ENCODE measurements at places on chromosomes 2 and 18.

DNA sequence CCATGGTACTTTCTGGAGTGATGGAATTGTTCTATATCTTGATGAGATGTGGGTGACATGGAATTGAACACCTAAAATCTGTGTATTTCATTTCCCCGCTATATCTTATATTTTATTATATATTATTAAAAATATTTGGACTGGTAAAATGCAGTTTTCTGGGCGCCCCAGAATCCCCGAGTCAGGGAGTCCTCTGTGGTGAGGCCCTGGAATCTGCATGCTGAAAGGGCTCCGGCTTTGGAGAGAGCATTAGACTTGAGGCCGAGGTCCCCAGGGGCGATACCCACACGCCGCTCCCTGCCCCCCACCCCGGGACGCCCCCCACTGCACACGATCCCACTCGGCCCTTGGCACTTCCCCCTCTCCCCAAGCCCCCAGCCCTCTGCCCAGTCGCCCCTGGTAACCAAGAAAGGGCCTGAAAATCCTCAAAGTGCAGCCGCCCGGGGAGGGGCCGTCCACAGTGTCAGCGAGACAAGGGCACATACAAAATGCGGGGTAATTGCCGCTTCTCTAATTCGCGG is 126.0 kb downstream of the ZFP36L2 start:
- DNase-seq: no peak

DNA sequence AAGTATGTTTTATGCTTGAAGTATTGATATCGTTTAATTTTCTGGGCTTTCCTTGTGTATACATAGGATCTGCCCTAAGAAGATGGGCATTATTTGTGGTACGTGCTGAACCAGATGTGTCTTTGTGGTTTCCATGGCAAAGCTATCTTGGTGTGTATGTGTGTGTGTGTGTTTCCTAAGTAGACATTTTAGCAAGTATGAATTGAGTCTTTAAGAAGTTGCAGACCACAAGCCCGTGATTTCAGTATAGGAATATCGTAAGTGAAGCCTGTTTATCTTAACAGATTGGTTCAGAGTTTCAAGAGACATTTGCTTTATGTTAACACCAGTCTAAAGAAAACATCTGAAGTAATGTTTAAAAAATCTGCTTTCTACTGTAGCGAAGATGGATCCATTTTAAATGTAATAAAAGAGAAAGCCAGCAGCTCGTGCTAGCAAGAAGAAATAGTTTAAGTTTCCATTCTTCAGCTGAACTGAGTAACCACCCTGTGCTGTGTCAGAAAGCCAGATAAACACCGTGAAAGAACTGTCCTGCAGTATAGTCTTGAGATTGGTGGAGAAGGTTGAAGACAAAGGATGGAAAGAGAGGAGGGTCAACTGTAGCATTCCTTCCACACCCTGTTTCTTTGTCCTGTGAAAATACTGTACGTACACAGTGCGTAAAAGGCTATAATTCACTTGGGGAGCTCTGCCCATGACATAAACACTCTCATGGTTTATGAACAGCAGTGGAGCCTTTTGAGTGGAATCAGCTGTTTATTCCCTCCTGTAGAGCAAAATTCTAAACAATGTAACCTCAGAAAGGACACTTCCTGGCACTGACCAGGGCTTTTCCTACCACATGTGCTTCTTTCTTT is 91.9 kb upstream of the FOSL2 start:
- DNase-seq: peak; percentile 64

DNA sequence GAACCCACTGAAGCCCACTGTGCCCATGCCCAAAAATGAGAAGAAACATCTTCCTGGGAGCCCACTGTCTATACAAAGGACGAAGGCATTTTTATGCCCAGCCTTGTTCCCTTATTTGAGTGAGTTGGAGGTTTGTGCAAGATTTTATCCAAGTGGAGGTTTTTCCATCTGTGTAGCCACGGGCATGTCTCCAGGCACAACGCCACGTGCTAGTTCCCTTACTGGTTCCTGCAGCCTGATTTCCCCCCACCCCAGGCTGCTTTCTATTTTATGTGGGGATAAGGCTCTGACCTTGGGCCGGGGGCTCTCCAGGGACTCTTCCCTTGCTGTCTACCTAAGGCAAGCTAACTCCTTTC is 22.2 kb upstream of the TXNL4A start:
- no peak for DNase-seq

- no peak for DNase-seq
Observed at GRCh38 chr2:35933031-35933430, 422.5 kb upstream of the CRIM1 start.

DNA sequence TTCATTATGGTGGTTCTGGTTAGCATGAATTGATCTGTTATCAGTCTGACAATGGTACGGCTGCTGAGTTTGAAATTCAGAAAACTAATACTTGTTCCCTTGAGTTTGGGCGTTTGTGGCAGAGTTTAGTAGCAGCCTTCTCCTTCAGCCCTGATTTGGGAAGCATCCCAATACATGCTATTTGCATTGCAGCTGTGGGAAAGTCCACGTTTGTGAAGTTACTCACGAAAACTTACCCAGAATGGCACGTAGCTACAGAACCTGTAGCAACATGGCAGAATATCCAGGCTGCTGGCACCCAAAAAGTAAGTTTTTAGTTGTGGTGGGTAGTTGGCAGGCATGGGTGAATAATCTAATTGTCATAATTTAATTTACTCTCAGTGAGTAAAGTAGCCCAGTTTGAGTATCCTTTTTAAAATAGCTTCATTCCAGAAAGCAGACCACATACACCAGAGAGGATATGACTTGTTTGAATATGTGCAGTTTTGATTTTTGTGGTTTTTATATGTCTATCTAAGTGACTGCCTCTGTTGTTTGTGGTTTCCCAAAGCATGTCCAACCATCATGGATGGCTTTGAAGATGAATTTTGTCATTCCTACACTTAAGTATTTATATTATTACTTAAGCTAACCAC is 12.2 kb downstream of the DGUOK start:
- DNase-seq: peak; percentile 73

DNA sequence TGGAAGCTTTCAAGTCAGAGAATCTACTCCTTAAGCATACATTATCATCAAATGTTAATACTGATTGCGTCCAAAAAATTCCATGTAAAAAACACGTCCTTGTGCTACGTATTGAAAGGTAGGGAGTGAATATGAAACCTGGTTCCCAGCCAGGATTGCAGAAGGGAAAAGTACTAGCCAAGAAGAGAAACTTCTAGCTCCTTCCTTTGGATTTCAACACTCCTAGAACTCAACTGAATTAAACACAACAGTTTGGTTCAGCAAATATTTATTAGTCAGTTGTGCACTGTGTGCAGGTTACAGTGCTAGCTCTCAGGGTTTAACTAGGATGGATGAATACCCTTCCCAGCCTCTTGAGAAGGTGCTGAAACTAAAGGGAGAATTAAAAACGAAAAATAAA is 33.9 kb upstream of the FHL2 start:
- DNase-seq: no peak

- no peak for DNase-seq
Observed at GRCh38 chr2:128783896-128784295, 465.2 kb upstream of the HS6ST1 start.

DNA sequence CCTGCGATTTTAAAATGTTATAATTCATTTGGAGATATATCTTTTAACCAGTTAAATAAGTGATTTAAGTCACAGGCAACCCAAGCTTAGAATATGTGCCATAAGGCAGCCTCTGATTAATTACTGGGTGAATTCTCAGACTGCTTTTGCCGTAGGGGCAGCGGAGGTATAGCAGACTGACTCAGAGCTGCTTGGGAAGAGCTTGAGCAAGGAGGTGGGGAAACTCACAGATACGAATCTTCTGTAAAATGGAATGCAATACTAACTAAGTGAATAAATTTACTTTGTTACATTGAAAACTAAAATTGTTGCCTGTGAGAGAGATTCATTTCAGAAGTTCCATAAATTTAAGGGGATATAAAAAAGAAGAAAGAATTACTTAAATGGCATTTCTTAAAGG is 115.4 kb downstream of the KYNU start:
- no peak for DNase-seq

DNA sequence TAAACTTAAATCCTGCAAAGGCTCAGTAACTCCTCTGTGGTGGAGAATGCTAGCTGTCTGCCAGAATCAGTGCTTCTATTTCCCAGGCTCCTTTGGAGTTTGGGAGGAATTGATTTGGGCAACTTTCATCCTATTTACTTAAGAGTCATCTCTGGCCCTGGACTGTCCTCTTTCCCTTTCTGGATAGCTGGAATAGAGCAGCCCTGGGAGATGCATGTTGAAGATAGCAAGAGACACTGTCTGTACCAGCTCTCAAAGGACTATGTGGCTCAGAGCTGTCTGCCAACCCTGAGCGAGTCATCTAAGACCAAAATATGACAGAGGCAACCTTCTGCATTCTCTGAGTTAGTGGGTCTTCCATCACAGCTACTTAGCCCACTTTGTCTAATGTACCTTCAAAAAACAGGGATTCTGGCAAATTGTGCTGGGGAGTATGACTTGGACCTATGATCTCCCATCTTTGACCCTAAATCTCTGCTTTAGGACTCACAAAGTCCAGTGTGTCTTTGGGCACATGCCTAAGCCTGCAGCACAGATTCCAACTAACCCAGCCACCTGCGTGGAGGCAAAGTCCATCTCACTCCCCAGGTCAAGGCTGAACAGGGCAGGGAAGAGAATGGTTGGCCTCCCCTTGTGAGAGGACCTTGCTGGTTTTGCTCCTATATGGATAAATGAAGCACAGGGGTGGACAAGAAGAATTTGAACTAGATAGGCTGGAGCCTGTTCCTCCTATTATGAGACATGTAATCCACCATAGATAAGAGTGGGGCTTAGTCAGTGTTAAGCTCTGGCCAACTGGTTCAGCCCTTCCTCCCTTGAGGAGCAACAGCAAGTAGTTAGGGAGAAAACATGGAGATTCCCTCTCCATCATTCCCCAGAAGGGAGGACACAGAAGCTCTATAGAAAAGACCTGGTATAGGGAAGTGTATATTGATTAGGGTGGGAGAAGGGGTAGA is 99.1 kb upstream of the PELI1 start:
- no peak for DNase-seq

DNA sequence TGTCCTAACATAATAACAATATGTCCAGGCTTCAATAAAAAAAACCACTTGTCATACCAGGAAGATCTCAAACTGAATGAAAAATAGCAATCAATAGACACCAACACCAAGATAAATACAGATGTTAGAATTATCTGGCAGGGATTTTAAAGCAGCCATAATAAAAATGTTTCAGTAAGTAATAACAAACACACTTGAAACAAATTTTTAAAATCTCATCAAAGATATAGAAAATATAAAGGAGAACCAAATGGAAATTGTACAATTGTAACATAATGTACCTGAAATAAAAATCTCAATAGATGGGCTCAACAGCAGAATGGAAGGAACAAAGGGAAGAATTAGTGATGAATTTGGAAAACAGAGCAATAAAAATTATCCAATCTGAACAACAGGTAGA is 128.1 kb downstream of the LYPD6 start:
- DNase-seq: no peak

- DNase-seq: no peak
Observed at GRCh38 chr2:190079160-190079559, 16.6 kb upstream of the MSTN start.

GRCh38 chr2:128636802-128637147 is 318.1 kb upstream of the HS6ST1 start:
- DNase-seq: no peak

DNA sequence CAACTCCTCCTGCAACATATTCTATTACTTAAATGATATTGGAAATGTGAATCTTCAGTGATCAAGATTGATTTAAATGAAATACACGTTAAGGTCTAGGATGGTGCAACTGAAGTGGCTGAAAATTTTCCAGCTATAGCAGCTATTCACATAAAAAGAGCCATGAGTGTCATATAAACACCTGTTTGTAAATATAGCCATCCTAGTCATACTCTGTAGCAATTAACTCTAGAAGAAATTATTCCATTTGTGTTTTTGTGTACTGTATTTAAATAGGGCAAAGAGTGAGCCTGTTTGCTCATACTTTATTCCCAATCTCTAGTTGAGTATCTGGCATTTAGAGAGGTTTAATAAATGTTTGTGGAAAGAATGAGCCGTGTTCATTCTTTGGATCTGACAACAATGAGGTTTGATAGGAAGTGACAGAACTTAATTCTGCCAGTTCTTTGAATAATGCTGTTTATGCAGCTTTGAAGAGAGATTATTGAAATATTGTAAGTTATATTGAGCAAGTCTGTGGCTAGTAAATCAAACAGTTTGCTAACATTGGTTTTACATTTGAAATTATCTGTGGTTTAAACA is 49.7 kb downstream of the BABAM2 start:
- DNase-seq: no peak

DNA sequence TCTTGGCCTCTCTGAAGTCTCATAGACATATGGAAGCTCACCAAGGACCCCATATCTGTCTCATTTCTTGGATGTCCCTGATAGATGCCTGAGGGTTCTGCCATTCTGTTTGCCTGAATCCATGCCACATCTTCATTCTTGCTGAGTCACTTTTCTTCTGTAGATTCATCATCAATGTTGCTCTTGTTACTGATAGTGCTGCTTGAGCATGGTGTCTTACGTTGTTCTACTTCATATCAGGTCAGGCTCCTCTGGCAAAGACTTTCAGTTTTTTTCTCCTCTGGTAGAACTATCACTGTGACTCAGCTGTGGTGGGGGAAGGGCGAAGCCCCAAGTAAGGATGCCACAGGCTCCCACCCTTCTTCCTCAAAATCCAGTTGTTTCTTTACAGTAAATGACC is 885.2 kb downstream of the DCDC2C start:
- DNase-seq: no peak

DNA sequence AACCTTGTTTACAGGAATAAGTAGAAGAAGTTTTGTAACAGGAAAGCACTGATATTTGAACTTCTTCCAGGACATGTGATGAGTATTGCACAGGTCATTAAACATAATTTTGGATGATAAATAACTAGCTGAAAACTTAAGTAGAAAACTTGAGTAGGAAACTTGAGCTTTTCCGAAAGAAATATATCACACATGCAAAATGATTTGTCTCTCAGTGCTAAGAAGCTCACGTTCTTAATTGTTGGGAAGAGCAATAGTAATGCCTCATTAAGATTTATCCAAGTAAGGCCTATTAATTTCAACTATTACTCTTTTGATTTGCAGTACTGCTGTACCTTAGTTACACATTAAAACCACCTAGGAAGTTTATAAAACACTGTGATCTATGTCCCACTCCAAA is 1921.9 kb upstream of the LRRTM1 start:
- DNase-seq: no peak

DNA sequence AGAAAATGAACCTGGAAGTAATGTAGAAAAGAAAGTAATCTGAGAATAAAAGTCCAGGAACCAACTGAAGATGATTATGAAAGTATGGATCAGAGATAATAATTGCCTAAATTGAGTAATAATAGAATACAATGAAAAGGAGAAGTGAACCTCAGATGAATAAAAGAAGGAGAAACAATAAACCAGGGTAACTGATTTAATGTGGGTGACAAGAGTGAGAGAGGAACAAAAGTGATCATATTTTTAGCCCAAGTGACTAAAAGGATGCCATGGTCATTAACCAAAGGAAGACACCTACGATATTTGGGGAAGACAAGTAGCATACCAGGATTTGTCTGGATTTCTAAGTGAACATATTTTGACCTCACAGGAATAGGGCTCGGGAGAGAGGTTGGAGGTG is 600.6 kb downstream of the RNF144A start:
- DNase-seq: no peak

GRCh38 chr2:149064856-149065630 is 26.5 kb downstream of the LYPD6B start:
- peak; percentile 78 for DNase-seq

GRCh38 chr2:222969491-222969890 is 82.5 kb upstream of the KCNE4 start:
- DNase-seq: peak; percentile 49

- DNase-seq: no peak
Observed at GRCh38 chr2:8850845-8851487, 13.6 kb upstream of the KIDINS220 start.

All from HFFc6 (cell line).